ENCODE measurements at places on chromosomes 1 and 21. TPM values are rescaled to one million over a fixed set of nuclear protein-coding genes. Genes with fewer than 3 reads are reported as not detected.

- ATAC-seq, result no peak
Observed at GRCh38 chr1:104468282-104468681, 718.6 kb downstream of the AMY1C start.

DNA sequence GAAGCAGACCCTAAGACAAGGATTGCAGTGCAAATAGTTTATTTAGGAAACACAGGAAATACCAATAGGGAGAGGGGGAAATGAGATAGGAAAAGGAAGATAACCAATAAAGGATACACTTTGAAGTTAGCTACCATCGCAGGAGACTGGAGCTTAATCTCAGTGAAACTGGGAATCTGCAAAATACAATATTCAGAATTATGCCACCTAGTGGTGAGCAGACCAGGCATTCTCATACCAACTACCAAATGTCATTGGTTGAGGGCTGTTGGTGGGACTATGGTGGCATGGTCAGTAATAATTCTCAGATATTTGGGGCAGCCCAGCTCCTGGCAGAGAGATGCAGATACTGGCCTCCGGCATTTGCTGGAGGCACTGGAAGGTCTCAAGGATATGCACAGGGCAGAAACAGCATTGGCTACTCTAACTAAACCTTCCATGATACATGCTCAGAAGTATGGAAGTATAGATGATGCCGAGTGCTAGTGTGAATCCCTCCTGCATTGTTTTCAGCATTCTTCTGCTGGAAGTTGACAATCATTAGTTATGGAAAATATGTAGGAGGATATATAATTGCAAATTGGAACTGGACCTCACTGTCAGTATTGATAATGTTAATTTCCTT is 11.8 kb upstream of the ZFP69B start:
- peak; percentile 68 for ATAC-seq

- ATAC-seq, result no peak
Observed at GRCh38 chr1:203288400-203288799, 16.9 kb upstream of the BTG2 start.

- ATAC-seq, result no peak
Observed at GRCh38 chr1:118928739-118929554, 59.2 kb downstream of the TBX15 start.

GRCh38 chr21:42666023-42666747 is 12.8 kb downstream of the PDE9A start:
- no peak for ATAC-seq

GRCh38 chr1:145707183-145707867 is at the start of gene PDZK1:
Gene PDZK1 (minus strand): TSS chr1:145707368. CDS start chr1:145688021, 19,347 bp downstream.
- no peak for ATAC-seq

DNA sequence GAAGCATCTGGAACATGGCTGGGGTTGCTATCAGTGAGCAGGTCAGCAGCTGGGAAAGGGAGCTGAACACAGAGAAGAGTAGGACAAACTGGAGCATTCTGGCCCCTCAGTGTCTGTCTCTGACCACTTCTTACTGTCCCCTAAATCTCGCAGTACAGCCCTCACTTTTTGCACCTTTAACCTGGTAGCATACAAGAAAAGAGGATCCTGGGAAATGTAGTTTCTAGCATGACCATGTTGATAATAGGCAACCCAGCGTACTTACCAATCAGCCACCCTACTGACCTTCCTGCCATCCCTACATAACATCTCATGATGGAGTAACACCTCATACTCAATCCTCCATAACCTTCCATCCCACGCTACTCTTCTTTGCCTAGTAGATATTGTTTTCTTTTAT is 99.1 kb upstream of the RAVER2 start:
- no peak for ATAC-seq

DNA sequence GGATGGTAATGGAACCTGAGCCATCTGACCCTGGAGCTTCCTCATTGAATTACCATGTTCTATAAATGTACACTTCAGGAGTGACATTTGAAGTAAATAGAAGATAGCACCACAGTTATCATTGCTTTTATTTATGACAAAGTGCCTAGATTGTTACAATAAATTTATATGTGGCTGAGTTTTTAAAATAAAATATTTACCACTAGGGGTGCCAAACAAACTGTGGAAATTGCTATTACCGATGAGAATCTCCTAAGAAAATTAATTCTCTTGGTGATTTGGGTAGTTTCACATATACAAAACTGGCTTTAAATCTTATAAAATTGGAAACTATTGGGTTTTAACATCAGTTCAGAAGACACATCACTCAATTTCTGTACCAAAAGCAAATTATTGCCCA is 1.4 kb upstream of the TNR start:
- ATAC-seq, result no peak

DNA sequence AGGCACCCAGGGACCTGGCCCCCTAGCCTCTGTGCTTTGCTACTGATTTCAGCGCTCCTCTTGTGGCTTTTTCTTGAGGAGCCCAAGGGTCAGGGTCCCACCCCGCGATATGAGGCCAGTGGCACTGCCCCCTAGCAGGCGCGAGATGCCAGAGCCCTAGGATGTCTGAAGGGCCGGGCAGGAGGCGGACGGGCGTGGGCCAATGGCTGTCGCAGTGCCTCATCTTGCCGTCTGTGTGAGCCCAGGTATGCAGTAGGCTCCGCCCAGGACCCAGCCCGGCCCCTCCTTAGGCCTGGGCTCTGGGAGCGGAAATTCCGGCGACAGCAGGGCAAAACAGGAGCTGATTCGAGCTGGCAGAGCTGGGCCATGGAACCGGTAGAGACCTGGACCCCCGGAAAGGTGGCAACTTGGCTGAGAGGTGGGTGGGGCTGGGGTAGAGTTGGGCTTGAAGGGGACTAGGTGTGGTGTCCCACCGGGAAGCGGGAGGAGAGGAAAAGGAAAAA is at the start of gene CNKSR1:
CNKSR1 (plus strand) TSS at position 310 of the 503 bp plus-strand sequence; CDS start at position 367, 57 bp downstream.
- ATAC-seq, result no peak

DNA sequence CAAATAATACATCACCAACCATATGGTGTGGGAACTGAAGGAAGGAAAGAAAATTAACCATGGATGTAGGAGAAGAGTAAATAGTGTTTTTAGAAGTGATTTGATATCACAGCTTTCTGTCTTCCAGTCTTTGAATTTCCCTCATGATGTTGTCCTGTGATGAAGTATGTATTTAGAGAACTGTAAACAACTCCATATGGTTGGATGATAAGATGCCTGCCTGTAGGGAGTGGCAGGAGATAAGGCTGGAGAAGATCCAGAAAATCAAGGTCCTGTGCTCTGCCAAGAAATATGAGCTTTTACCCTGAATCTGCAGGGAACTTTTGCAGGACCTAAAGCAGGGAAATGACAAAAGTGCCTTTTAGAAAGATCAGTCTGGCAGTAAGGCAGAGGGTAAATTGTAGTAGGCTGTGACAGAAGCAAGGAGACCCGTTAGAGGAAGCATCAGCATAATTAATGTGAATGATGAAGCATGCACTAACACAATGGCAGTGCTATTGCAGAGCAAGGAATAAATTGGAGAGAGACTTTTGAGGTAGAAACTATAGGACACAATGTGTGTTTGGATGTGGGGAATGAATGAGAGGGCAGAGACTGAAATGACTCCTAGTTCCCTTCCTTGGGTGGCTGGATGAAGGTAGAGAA is 21.9 kb downstream of the CEPT1 start:
- ATAC-seq, result peak; percentile 61

- peak; percentile 97 for ATAC-seq
Observed at GRCh38 chr1:39391691-39392679, 99.5 kb upstream of the BMP8A start.

GRCh38 chr1:108556066-108556465 is 3.8 kb upstream of the EEIG2 start:
- ATAC-seq, result no peak

- no peak for ATAC-seq
Observed at GRCh38 chr1:203649551-203649998, 22.9 kb downstream of the ATP2B4 start.

DNA sequence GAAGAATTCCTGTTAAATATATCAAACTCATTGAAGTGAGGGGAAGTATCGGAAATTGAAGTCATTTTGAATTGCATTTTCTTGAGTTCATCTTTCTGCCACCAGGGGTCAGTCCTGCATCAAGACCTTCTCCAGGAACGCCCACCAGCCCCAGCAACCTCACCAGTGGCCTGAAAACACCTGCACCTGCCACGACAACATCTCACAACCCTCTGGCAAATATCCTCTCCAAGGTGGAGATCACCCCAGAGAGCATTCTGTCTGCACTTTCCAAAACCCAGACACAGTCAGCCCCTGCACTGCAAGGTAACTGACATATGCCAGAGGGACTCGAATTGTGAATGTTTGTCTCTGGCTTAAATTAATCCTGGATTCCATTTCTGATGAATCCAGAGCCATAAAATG is 22.8 kb upstream of the TARS2 start:
- ATAC-seq, result no peak

DNA sequence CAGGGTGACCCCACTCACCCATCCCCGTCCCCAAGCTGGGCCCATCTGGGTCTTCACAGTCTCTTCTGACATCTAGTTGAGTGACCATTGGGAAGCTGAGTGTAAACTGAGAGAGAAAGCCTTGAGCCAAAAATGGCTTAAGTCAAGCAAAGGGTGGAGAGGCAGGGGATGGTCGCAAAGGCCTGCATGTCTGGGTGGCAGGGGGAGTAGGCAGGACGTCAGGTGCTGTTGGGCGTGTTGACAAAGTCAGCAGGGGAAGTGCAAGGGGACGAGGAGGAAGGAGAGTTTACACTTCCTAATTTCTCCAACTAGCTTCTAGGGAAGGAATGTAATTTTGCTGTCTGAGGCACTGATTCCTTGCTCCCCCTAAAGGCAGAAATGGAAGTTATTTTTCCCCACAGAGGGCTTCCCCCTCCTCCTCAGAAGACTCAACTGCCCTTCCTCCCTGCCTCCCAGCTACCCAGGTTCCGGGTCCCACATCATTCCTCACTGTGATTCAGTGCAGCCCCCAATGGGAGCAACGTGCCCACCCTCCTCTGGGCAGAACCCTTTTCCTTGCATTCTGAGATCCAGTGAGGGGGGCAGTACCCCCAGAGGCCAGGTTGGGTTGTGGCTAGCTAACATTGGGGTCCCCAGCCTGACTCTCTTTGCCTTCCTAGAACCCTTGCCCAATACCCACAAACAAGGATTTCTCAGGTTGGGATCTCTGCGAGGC is 1.2 kb upstream of the ADORA1 start:
- ATAC-seq, result no peak

- ATAC-seq, result no peak
Observed at GRCh38 chr1:199122532-199123311, 483.9 kb downstream of the PTPRC start.

DNA sequence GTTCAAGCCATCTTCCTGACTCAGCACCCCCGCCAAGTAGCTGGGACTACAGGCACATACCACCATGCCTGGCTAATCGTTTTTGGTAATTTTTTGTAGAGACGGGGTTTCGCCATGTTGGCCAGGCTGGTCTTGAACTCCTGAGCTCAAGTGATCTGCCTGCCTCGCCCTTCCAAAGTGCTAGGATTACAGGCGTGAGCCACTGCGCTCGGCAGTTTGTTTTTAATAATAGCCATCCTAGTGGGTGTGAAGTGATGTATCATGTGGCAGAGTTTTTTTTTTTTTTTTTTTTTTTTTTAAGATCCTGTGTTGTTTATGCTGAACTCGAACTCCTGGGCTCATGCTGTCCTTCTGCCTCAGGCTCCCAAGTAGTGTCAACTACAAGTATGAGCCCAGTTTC is 51.8 kb downstream of the SPEN start:
- no peak for ATAC-seq

DNA sequence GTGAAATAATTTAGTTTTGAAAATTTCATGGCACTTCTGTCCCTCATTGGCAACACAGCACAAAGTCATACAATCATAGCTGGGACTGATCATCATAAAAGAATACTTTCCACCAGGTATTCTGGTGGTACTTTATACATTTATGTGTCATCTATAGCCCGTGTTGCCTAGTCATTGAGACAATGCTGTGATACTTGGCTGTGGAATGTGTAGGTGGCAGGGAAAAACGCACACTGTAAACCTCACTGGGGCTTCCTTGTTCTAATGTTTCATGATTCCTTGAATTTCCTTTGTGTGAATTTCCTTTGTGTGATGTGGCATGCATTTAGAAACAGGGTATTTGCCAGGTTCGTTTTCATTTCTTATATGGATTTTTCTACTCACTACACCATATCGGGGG is 118.3 kb downstream of the FMN2 start:
- ATAC-seq, result no peak

DNA sequence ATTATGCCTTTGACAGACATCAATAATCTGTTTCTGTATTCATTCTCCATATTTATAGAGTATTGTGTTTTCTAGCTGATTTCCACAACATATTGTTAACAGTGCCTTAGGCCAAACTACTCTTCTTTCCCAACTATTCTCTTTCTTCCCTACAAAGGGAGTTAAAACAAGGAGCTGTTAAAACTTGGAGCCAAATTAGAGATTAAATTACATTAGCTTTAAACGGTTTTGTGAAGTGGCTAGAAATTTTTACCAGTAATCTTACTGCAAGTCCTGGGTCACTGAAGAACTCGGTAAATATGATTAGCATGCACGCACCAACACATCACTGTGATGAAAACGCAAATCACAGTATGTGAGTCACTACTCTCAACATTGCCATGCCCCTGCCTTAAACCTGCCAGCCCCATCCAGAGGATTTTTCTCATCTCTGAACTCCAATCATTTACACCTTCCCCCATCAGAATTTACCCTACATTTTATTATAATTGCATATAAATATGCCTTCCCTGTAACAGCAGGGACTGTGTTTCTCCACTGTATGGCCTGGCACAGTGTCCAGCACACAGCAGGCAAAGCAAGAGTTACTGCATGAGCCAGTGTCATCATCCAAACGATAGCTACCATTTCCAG is 1.5 kb upstream of the PRDX6 start:
- peak; percentile 5 for ATAC-seq

DNA sequence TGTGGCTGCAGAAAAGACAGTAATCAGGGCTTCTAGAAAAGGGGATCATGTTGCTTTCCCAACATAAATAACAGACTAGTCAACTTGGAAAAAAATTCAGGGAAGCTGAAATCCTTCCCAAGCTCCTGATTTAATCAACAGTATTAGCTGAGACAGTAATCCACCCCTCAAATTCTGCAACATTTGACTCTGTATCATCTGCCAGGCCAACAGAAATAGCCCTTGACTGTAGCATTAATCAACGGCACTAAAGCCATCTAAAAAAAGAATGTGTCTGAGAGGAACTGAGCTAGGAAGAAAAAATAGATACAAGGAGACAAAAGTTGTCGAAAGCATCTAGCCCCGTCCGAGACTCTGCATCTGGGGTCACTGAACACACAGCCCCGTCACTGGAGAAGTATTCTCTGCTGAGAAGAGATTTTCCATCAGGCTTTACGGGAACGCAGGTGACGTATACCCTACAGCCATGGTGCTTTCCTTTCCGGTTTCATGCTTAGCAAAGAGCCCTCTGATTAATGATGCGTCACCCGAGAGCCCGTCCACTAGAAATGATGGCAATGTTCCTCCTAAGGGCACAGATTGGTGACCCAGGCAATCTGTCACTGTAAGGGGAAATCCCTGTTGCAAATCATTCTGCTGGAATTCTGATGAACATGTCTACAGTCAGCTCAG is 42.1 kb upstream of the TP53BP2 start:
- ATAC-seq, result peak; percentile 67

The SYT2 gene
- 9.4 TPM for total RNA-seq

The MOB3C gene
- 10.3 TPM for total RNA-seq

The HMGCS2 gene
- not detected for total RNA-seq

The HCN3 gene
- 3.2 TPM for total RNA-seq

The RGSL1 gene
- total RNA-seq, result 0.17 TPM

The MPZ gene
- 2.9 TPM for total RNA-seq

The CFHR5 gene
- not detected for total RNA-seq

The FMO3 gene
- total RNA-seq, result 0.32 TPM

The UTS2 gene
- total RNA-seq, result not detected

The FAM110D gene
- 0.49 TPM for total RNA-seq

The PRCC gene
- 56.4 TPM for total RNA-seq

The FNDC5 gene
- total RNA-seq, result 93.1 TPM

The OR2L13 gene
- total RNA-seq, result 0.58 TPM

Data from motor neuron (in vitro differentiated cells).